SIG-M5 (cell line): ENCODE measurements at places on chromosomes 6 and 20.

DNA sequence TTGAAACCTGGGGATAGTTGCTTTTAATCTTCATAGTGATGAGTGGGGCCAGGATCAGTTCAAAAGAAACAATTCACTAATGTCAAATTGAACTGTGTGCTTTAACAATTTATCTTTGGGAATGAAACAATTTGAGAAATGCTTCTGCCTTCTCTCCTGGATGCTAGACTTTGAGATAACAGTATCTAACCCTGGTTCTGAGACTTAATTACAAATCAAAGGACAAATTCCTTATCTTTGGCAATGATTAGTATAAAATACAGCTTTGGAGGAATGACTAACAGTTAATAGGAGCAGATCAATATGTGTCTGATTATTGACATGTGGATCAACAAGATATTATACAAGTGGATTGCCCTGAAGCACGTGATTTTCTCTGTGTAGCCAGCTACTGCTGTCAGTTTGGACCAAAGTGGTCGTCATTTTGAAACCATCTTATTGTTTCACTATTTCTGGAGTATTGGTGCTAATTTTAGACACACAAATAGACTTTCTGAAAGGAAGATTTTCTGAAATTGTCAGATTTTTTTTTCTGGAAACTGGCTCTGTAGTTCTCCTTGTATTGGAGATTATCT lies 6.2 kb upstream of the FLRT3 start:
- no peak for DNase-seq

DNA sequence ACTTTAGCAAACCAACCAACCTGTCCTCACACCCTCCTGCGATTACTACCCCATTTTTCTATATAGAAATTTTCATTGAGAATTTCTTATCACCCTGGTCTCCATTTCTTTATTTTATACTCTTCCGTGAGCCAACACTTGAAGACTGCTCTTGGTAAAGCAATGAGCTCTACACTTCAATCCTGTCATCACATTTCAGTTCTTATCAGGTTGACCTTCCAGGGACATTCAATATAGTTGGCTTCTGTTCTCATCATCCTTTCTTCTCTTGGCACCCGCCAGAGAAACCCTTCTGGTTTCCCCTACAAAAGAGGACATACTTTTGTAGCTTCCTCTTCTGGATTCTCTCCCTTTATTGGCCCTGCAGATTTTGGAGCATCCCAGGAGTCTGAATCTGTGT lies 279.3 kb downstream of the PRKN start:
- no peak for DNase-seq

GRCh38 chr6:83466328-83466727 lies 35.5 kb upstream of the ME1 start:
- DNase-seq, result no peak

- no peak for DNase-seq
These were observed at the start of gene KCNG1 for GRCh38 chr20:51022803-51023616. TSS of gene KCNG1 (minus strand) at chr20:51023107. CDS start at chr20:51010338, 12,769 bp downstream.

DNA sequence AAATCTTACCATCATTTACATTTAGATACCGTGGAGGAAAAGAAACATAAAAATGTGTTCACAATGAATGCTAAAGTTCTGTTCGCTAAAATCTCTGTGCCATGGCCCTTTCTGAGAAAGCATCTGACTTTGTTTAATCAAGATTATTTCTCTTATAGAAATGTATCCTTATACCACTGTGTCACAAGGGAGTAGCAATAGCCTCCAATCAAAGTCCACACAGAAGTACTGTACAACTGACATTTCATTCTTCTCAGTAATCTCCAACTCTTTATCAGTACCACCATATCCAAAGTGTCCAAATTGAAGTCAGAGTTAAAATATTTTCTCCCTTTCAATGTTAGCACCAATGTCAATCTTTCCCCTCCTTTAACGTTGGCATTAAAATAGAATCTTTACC lies 6.1 kb downstream of the FERMT1 start:
- no peak for DNase-seq

- no peak for DNase-seq
These were observed 5.3 kb upstream of the IP6K3 start for GRCh38 chr6:33751771-33752645.

DNA sequence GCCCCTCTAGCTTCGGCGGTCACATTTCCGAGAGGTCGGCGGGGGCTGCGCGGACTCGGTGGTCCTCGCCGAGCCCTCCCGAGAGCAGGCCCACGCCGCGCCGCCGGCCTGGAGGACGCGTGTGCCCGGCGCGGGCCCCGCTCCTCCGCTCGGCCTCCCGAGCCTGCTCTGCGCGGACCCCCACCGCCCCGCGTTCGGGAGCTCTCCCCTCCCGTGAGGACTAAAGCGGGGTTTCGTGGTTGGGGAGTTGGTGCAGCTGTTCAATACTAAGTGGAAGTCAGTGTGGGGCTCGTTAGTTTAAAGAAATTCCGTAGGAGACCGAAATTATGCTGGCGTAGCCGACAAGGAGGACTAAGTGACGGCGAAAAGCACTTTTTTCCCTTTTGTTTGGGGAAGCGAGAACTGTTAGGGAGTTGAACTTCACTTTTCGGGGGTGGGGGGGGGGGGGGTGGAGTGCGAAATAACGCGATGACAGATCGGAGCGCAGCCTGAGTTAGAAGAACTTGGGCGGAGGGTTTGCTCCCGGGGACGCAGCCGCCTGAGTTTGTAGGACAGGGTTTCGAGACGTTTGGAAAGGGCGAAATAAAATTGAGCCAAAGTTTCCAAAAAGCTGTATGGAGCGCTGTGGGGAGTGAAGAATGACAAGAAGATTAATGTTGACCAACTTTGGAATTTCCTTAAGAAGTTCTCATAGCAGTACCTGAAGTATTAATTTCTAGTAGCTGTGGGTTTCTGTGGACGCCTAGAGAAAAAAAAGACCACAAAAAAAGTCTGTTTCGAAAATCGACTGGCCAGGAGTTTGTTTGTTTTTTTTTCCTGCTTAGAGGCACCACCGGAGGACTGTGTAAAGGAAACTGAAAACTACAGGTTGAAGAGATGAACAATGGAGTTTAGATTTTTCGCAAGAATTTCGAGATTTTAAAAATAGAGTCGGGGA lies 1.4 kb downstream of the QKI start:
- no peak for DNase-seq

GRCh38 chr6:64280569-64280968 lies 645.0 kb downstream of the PHF3 start:
- DNase-seq, result no peak

DNA sequence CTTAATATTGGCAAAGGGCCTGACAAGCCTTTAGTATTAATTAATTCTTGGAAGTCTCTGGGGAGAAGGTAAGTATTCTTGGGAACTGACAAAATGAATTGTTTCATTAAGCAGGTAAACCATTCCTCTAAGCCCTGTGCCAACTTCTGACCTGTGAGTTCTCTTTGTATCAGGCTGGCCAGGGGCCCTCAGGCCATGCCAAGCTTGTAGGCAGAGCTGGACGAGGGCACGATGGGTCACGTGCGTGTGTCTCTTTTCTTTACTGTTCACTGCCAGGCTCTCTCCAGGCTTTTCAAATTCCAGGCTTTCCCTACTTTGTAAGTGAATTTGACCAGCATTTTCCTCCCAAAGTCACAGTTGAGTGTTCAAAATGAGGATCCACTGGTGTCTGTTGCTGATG lies 112.4 kb downstream of the NRN1 start:
- no peak for DNase-seq

- DNase-seq, result no peak
These were observed 149.7 kb upstream of the GGTLC1 start for GRCh38 chr20:24138196-24138857.

DNA sequence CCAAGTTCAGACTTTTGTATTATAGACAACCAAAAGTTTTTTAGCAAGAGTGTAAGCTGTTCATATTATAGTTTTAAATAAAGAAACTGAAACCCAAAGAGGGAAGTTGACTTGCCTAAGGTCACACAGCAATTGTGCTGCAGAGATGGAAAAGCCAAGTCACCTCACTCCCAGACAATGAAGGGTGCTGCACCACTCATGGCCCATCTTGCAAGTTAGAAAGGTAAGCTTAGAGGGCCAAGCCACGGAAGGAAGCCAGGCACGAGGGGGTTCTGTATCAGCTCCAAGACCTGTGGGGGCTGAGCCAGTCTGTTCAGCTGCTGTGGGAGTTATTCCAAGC lies 860 bp downstream of the DEFB124 start:
- DNase-seq, result no peak

DNA sequence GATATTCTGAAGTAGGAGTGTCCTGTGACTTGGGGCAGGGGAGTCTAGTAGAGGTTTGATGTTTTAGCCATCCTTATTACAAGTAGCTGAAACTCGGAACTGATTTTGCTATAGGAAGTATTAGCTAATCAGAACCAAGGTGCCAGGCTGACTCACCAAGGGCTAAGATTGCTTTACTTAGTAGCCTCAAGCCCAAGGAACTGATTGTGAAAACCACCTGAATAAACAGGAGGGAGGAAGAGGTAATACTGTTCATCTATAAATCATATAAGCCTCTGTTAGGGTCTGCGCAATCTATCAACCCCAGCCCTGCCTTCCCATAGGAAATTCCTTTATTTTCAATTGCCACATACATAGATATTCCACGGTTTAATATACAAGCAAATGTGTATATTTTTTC lies 54.4 kb downstream of the GNAS start:
- peak; percentile 14 for DNase-seq

- no peak for DNase-seq
These were observed 153.5 kb upstream of the STMND1 start for GRCh38 chr6:16948396-16948795.
